ENCODE measurements at places on chromosomes 7 and 10.

GRCh38 chr7:50650057-50650664 lies 85.0 kb upstream of the DDC start:
- DNase-seq = no peak

DNA sequence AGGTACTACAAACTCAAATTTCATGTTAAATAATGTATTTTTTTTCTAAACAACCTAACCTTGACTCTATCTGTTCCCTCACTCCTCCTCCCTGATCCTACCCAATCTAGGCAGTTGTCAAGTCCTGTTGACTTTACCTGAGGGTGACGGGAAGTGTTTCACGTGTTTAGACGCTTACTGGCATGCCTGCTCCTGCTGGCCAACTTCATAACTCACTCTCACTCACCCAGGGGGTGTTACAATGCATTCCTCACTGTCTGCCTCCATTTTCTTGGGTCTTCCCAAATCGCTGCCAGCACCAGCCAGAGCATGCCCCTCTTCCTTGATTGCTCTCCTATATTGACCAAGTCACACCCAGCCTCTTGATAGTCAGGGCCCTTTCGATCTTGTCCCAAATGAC lies 28.3 kb downstream of the CRCP start:
- no peak for DNase-seq

DNA sequence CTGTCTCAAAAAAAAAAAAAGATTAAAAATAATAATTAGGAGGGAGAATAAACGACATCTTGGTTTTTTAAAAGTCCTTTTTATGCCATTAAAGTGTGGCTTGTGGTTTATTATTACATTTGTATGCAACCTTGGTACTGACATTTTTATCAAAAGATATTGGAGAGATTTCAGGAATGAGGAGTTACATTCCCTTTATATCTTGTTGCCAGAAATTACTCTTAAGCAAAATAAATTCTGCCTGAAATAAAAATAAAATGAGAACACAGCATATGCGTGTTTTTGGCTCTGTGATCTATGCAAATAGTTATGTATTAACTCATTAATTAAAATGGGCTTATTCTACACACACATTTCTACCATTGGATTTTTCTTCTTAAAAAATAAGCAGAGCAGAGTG lies 202.4 kb downstream of the BICC1 start:
- no peak for DNase-seq

- DNase-seq = no peak
Measured at GRCh38 chr7:91021956-91022355, 242.3 kb upstream of the FZD1 start.

GRCh38 chr7:84200859-84201258 lies 6.3 kb upstream of the SEMA3A start:
- DNase-seq = no peak

DNA sequence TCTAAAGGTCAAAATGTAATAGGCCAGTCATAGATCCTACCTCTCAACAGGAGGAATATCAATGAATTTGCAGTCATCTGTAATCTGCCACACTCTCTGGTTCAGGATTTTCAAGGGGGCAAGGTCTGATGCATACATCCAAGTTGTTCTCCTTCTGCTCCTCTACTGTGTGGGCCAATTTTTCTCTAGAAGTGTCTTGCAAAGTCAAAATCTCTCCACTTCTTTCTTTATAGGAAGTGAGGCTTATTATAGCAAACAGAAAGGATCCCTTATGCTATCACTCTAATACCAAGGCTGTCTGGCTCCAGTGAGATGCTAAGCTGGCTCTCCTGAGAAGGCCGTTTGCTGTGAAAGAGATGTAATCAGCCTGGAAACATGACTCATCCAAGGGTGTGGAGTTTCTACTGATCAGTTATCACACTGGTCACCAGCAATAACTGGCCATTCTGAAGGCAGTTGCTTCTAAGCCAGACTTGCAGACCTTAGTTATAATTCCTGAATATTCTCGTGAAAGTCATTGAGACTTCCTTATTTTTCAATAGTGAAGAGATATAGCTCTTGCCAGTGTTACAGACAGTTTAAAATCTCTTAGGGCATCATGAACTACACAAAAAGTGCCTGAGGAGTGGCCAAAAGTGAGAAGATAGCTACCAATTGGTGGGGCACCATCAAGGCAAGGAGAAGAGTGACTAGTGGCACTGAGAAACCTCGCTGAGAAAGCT lies 43.2 kb upstream of the LRGUK start:
- DNase-seq = no peak

- no peak for DNase-seq
Measured at GRCh38 chr10:43099928-43100327, 23.1 kb downstream of the RET start.

DNA sequence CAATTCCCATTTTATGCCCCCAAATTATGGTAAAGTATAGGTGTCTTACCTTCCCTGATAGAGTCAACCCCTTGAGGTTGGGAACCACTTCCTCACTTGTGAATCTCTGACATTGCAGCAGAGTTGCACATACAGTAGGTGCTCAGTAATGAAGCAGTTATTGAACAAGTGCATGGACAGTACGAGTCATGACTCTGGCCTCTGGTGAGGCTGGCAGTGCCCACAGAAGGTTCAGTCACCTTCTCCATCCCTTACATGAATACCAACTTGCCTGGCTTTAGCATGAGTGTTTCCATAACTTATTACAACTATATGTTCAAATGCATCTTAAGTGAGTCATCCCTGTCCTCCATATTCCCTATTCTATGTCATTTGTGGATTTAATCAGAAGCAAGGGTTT lies 340.0 kb downstream of the ELMO1 start:
- DNase-seq = no peak

DNA sequence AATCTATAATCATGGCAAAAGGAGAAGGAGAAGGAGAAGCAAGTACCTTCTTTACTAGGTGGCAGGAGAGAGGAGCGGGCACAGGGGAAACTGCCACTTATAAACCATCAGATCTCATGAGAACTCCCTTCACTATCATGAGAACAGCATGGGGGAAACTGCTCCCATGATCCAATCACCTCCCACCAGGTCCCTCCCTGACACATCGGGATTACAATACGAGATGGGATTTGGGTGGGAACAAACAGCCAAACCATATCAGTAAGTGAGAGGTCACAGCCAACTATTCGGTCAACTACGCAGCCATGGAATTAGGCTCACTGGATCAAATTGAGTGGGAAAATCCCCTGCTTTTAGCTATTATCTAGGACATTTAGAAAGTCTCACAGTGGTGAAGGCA lies 54.2 kb upstream of the STEAP1B start:
- DNase-seq = no peak

- no peak for DNase-seq
Measured at GRCh38 chr10:120983721-120984120, 132.6 kb downstream of the WDR11 start.

GRCh38 chr10:80894311-80894791 lies 356.6 kb downstream of the SH2D4B start:
- DNase-seq = no peak

All from activated naive CD4-positive, alpha-beta T cell treated with Interleukin-2 at 50 U/mL for 16 hours (primary cell).